Glomerular endothelial cell (primary cell): ENCODE measurements at places on chromosomes 1 and 21. TPM values are rescaled to one million over a fixed set of nuclear protein-coding genes. Genes with fewer than 3 reads are reported as not detected.

The CDC7 gene
- 2.7 and 3.4 TPM in 2 replicates for total RNA-seq

The MAP3K21 gene
- 0.53 and 1.1 TPM in 2 replicates for total RNA-seq

The RUNX3 gene
- total RNA-seq: 0.06 TPM in 1 of 2 replicates, not detected in the other

The CIART gene
- total RNA-seq: 2.2 and 11.4 TPM in 2 replicates

DNA sequence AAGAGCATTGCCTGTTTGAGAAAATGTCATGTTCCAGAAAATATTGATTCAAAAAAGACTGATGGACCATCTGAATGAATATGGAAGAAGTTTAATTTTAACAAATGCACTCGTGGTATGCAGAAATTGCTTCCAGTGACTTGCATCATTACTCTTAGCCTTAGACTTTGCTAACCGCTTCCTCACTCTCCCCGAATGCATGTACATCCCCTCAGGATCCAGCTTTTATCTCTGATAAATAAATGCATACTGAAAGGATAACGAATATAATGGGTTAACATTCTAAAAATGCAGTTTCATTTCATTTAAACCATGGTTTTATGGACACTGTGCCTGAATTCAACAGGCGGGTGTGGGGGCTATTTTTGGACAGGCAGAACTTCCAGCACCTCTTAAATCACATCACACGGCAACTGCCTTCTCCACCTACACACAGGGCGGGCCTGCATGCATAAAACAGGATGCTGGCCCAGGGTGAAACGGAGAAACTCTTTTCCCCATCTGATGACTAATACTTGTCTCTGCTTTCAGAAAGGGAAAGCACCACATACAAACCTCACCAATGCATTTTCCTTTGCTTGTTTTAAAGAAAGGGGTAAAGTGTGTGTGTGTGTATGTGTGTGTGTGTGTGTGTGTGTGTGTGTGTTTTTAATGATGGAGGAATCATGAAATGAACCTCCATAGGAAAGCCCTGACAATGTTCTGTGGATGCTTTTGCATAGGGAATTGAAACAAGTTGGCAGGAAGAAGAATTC, 48.7 kb downstream of the SPAG17 start:
- no peak for DNase-seq

DNA sequence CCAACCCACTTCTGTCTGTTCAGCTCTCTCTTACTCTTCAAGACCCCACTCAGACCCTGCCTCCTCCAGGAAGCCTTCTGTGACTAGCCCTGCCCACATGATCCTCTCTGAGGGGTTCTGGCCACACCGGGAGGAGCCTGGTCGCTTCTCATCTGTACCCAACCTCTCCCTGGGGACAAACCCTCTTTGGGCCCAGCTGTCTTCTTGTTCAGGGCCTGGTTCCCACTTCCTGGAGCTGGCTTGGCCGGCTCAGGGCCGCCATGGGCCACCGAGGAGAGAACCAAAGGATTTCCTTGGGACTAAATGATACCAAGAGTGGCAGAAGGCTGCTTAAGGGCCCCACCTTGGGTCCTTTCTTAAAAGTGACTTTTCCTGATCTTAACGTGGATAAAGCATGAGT, 124.7 kb upstream of the ZBTB40 start:
- DNase-seq: no peak

- no peak for DNase-seq
Observed at GRCh38 chr1:151540982-151541377, 871 bp downstream of the TUFT1 start.

DNA sequence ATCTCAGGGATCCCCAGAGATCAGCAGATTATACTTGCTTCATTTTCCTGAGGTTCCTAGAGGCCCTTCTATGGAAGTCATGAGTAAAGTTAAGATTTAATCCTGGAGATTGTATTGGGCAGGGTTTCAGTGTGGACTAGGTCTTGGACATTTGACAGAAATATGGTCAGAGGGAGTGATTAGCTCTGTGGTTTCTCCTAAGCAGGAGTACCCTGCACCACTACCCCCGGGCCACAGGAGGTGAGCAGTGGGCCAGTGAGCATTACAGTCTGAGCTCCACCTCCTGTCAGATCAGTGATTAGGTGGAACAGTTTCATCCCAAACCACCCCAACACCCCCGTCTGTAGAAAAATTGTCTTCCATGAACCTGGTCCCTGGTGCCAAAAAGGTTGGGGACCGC, 43.2 kb downstream of the PHACTR4 start:
- DNase-seq: no peak

DNA sequence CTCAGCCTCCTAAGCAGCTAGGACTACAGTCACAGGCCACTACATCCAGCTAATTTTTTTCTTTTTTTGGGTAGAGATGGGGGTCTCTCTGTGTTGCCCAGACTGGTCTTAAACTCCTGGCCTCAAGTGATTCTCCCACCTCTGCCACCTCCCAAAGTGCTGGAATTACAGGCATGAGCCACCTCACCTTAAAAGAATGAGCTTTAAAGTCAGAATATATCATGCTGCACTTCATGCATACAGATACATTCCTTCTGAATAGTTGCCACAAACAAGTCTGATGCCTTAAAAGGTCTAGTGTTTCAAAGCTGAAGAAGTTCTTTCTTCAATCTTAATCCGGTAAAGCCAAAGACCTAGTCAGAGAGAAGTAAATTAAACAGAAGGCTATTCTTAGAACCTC, 23.8 kb upstream of the CPLANE2 start:
- DNase-seq: no peak

GRCh38 chr1:91792489-91793071, 93.4 kb downstream of the TGFBR3 start:
- DNase-seq: no peak

- no peak for DNase-seq
Observed at GRCh38 chr1:93288558-93288957, 57.1 kb upstream of the DR1 start.
